ENCODE measurements at places on chromosomes 5 and 9.

DNA sequence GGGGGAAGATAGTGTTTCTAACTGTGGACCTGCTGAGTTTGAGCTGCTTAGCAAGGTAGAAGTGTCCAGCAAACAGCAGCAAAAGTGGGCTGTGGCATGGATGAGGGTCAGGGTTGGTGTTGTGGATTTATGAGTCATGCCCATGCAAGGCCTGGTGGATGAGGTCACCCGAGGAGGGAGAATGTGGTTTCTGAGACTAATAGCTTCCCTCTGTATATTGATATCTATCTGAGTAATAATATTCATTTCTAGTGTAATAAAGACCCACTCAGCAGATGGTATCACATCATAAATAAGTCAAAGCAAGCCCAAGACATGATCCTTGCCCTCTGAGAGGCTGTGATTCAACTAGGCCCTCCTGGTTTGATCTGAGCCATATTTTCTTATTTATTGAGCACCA is 597.8 kb upstream of the CLINT1 start:
- DNase-seq = no peak

DNA sequence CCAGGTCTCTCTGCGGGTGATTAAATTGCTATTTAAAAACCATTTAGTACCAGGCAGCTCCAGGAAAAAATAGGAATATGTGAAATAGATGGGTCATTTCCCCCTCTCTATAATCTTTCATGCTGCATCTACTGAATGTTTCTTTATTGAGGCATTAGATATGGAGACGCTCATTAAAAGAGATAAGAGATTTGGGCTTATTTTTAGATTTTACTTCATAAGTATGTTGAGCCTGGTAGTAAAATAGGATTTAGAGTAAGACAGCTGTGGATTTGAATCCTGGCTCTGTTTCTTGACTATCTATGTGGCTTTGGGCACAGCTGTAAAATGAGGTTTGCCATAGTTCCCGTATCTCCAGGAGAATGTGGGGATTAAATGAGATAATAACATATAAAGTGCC is 451.0 kb upstream of the GRIA1 start:
- DNase-seq = no peak

DNA sequence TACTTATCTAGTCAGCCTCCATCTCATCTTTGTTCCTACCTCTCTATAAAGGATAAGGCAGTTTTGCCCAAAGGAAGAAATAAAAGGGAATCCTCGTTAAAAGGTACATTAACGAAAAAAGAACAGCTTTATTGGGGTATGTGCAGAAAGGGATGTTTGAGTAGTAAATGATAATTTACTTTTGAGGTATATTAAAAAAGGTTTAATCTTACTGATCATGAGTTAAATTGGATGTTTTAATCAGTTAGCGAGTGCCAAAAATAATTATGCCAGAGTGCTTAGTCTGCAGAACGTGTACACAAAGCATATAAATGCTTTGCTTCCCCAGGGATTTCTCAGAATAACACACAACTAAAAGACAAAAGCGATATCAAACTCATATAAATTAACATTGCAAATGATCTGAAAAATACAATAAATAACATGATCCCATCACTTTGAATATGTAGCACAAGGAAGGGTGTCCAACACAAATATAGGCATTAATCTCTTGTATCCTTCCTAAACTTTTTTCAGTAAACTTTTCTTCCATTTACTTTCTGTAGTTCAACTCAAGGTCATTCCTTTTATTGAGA is 865.0 kb downstream of the NR2F1-AS1 start:
- no peak for DNase-seq

DNA sequence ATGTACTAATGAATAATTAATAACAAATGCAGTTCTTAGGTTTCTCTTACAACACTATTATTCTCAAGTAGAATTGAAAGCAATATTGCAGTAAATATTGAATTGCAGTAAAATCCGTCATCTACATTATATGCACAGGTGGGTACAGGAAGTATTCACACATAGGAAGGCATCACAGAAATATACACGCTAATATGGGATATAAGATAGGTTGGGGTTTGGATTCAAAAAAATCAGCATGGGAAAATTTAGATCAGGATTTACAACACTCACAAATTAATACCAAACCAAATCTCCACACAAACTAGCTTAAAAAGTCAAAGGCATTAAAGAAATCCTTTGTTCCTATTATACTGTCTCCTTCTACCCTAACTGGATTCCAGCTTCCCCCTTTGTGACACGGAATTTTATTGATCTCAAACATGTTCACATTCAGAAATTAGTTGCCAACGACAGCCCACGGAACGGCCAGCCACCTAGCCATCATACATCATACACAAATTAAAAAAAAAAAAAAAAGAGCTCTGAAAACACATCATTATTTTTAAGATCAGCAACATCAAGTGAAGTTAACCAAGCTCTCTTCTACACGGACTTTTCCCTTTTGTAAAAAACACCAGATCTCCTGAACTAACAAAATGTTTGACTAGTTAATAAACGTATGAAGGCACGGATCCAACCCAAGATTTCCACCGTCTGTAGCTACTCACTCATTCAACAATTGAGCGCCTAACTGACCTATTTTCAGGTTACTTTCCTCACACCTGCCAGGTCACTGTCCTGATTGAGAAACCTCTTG is 2.2 kb downstream of the NR6A1 start:
- no peak for DNase-seq

DNA sequence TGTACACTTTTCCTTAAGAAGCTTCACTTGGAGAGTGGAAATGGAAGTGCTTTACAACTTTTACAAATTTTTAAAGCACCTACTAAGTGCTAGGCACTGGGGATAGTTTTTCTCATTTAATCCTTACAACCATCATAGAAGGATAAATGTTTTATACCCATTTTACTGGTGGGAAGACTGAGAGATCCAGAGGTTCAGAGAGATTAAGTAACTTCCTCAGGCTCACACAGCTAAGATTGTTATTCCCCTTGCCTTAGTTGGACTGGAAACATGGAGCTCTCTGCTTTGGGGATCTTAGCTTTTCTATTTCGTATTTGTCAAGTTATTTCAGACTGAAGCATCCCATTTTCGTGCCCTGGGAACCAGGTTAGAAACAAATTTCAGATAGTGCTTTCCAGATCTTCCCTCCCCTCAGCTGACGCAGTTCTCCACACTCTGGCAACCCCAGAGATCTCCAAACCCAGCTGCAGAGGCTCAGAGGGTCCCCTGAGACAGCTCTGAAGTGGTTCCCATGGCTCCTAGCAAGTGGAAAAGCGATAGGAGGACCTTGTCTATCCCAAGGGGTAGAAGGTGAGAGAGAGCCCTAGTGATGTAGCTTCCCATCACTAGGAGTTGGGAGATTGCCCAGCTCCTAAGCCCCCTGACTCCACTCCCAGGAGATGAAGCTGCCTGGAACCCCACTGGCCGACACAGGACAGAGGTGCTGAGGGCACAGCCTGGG is 16.2 kb upstream of the GABBR2 start:
- DNase-seq = no peak

DNA sequence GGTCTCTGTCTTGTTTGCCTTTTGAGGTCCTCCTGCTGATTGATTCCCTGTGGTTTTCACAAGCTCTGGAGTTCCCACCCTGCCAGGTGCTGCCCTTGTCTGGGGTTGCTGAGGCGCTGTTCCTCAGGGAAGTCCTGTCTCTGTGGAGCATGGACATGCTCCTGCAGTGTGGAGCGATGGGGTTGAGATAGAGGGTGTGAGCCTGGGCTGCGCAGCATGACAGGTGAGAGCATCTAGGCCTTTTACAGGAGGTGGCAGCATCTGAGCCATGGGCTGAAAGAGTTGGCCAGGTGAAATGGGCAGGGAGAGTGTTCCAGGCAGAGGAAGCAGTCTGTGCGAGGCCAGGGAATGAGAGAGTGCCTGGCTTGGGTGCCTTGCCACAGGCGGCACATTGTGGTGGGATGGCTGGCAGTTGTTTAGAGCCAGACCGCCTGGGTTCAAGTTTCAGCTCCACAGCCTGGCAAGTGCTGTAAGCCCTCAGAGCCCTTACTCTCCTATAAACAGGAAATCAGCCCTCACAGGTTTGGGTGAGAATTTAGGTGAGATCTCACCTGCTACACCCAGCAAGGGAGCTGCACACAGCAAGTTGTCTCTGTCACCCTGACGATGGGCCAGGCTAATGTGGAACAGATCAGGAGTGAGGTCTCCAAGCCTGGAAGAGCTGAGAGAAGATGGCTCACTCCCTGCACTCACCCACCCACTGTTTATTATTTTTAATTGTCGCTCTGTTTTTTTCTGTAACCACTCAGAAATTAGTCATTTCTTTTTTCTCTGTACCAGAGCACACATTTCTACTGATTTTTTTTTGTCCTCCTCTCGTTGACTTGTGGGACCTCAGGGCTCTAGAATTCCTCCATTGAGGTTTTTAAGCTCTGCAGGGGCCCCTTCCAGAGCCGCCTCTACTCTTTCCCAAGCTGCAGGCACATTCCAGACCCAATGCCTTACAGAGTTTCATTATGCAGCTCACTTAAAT is 19.6 kb downstream of the TCOF1 start:
- DNase-seq = no peak

- DNase-seq = peak; percentile 53
Measured at GRCh38 chr5:132389585-132390286, 20.2 kb downstream of the SLC22A5 start.

DNA sequence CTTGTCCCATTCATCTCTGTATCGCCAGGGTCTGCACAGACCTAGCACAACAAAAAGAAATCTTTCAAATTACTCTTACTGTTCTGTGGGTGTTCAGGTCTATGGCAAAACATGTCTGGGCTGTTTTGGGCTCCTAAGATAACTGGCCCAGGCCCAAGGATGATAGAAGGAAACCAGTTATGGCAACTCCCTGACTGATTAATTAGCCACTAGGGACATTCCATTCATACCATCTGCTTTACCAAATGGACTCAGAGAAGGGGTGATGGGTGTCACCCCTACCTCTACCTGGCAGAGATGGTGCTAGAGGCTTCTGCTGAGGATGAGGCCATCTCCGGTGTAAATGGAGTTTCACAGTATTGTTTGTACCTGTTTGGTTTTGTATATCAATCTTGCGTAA is 1.9 kb downstream of the SLC31A2 start:
- DNase-seq = no peak

- no peak for DNase-seq
Measured at GRCh38 chr9:88534456-88535225, at the start of gene NXNL2. NXNL2 (plus strand) TSS chr9:88535178; CDS start chr9:88535435, 257 bp downstream.

- DNase-seq = no peak
Measured at GRCh38 chr9:19404283-19405075, 4.3 kb upstream of the ACER2 start.

- DNase-seq = no peak
Measured at GRCh38 chr9:109033941-109034700, 20.8 kb upstream of the CTNNAL1 start.

- DNase-seq = no peak
Measured at GRCh38 chr5:172733974-172734346, 37.0 kb downstream of the DUSP1 start.

- no peak for DNase-seq
Measured at GRCh38 chr5:10172247-10172646, 77.4 kb downstream of the ATPSCKMT start.

DNA sequence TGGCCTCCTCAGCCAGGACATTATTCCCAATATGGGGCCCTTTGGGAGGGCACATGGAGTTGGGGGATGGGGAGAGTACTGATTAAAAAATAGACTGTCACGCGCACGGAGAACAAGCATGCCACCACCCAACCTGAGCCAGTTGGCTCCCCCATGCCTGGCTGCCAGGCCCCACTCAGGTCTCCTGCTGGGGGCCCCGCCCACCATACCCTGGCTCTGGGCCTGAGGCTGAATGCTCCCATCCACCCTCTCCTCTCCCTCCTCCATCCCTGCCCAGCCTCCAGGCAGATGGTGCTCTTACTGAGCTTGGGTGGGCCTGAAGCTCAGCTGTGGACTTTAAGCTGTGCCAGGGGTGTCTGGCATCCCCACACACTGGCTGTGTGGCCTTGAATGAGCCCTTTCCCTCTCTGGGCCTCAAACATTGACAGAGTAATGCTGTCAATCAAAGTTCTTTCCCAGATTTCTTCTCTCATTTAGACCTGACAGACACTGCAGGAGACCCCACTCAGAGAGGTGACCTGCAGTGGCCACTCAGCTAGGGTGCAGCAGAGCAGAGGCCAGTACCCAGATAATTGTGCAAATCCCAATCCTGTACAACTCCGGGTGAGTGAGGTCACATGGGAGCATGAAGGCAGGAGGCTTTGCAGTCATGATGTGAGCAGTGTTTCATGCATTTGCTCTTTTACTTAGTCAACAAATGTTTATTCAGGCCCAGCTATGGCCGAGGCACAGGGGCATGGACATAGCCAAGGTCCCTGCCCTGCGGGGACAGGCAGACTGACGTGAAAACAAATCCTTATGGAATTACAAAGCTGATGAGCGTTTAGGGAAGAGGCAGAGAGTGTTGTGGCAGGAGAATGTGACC is 9.8 kb upstream of the SYNPO start:
- DNase-seq = peak; percentile 74

DNA sequence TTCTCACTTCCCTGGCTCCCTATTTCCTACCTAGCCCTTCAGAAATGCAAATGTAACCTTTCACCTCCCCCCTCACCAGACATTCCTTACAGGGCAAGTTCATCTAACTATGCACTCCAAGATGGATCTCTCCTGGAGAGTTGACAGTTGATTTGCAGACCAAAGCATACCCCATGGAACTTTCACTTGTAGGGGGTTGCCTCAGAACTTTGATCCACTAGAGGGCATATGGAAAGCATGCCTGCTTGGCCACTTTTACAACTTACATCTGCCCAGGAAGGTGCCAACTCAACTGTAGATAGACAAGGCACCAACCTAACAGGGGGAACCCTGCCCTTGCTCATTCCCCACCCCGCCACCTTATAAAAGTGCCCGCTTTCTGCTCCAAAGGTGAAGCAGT is 187.8 kb downstream of the NXNL2 start:
- no peak for DNase-seq

DNA sequence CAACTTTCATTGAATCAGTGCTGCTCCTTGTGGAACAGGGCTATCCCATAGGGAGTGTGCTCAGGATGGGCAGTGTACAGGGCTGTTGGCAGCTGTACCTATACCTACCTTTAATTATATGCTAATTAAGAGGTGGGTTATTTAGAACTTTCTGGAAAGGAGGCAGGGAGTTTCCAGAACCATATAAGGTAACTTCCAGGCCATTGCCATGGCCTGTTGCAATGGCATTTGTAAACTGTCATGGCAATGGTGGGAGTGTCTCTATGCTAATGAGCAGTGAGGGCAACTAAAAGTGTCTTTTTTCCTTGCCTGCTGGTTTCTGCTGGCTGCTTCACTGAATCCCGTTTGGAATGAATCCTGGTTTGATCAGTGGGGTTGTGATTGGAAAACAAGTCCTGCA is 2.3 kb upstream of the ARHGAP26 start:
- DNase-seq = no peak

DNA sequence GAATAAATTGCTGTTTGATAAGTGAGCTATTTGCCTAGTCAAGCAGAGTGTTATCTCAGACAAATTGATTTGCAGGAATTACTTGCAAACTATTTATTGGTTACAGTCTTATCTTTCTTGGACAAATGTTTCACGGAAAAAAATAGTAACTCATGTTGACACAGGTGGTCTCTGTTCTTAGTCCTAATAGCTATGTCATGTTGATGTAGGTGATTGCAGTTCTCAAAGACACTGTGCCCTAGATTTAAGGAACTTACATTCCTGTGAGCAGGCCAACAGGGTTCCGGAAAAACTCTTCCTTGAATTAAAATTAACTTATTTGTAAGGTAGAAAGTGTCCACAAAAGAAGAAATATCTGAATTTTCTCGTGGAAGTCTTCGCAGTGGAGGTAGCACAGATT is 109.6 kb upstream of the SLCO6A1 start:
- DNase-seq = no peak

Measured in NCI-H446 (cell line).